SK-N-MC (cell line): ENCODE measurements at places on chromosomes 1 and 21.

DNA sequence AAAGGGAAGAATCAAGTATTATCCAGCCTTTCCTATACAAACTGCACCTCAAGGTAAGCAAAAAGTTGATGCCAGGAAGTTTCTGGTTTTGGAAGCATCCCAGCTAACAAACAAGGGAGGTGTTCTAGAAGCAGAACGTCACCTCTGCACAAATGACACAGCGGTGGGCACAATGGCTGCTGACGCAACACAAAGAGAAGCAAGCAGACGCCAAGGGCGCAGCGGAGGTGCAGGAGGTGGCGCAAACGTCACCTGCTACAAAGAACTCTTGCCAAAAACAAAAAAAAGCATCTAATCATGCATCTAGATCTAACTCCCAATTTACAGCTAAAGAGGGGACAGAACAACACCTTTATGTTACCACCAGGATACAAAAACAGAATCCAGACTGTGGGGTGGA lies 88.5 kb downstream of the NPHP4 start:
- DNase-seq = no peak

DNA sequence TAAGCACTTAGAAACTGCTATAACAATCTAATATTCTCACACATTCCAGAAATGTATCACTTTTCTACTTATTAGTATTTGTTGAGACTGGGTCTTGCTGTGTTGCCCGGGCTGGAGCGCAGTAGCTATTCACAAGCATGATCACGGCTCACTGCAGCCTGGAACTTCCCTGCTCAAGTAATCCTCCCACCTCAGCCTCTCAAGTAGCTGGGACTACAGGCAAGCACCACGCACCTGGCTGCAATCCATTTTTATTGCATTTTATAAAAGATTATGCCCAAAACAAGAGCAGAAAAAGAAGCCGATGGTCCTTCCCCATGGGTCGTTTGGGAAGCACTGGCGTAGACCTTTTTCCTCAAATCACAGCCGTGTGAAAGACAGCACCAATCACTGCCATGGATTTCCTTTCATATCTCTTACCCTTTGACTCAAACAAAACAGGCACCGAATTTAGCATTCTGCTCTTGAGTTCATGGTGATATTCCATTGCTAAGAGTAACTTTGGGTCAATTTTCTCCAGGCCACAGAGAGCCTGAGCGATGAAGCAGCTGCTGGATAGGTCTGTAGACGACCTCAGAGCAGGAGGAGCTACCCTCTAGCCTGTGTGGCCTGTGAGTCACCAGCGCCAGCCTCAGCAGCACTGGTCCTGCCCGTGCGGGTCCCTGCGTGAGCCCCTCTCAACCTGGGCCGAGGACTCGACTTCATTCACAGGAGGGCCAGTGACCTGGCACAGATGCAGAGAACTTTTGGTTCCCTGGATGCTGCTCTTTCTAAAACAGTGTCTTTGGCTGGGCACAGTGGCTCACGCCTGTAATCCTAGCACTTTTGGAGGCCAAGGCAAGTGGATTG lies 80.8 kb downstream of the PIK3CD start:
- DNase-seq = no peak

- DNase-seq = no peak
Observed at GRCh38 chr1:115976921-115977498, 697 bp downstream of the SLC22A15 start.

DNA sequence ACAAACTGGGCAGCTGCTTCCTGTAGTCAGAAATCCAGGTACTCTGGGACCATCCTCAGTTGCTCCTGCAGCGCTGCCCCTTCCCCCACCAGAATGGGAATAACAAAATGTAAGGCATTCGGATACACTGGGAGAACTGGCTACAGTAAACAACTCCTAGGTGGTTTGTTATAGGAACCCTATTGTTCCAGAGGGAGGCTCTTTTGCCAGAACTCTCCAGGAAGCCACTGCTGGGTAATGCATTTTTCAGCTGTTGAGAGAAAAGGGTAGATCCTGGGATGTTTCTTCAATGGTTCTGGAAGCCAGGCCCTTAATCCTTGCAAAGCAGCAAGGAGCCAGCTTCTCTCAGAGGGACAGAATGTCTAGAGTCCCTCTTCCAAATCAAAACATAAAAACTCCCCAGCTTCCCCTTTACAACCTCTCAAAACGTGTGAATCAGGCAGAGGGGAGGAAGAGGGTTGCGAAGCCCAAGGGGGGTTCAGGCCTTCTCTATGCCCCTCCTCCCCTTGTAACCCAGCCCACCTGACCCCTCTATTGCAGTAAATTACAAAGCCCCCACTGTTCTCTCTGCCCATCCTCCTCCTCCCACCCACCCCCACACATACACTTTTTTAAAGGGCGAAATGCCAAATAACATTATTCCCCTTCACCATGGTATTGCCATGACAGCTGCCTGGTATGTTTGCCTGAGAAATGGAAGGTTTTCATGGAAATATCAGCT lies 29.1 kb downstream of the PLPP3 start:
- no peak for DNase-seq

- DNase-seq = no peak
Observed at GRCh38 chr1:32954168-32954567, 10.4 kb downstream of the RNF19B start.
